ENCODE measurements at places on chromosomes 1 and 21. TPM values are rescaled to one million over a fixed set of nuclear protein-coding genes. Genes with fewer than 3 reads are reported as not detected.

SYT2 gene
- total RNA-seq = not detected

CLDN17 gene
- total RNA-seq = not detected

VWA5B1 gene
- not detected for total RNA-seq

NASP gene
- total RNA-seq = 230 TPM

- DNase-seq = no peak
- H3K4me3 ChIP-seq = no peak overlapping the region
- H3K27ac ChIP-seq = no peak overlapping the region
These were observed 7.4 kb downstream of the PEX10 start for GRCh38 chr1:2404890-2405511.

DNA sequence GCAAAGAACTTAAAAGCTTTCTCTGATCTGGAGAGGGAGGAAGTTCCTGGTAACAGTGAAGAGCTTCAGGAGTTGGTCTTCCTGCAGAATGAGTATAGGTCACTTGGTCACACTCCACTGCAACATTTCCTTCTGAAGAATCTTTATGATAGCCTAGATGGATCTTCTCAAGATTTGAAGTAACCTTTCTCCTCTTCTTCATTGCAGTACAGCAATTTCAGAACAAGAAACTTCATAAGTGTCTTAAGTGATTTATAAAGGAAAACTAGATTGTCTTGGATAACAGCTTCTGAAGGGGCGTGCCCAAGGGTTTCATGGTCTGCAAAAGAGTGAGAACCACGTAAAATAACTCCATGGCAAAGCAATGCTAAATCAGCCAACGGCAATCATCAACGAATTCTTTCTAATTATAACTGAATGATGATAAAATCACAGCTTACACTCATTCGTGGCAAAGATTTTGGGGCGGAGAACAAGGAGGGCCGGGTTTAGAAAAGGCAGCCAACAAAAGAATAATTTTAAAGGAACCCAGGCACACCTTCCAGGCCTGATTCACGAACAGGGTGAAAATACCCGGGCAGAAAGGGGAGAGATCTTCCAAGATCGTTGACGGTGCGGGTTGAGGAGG is 53.9 kb upstream of the ASPM start:
- peak overlapping the region; percentile 92 for H3K27ac ChIP-seq
- no peak for DNase-seq
- H3K4me1 ChIP-seq = peaks cover 46% of the 10 kb centered on the region
- H3K4me3 ChIP-seq = peak overlapping the region; percentile 94
- H3K27me3 ChIP-seq = no peaks in the 10 kb centered on the region

GRCh38 chr1:69791311-69791710 is 223.6 kb downstream of the LRRC7 start:
- no peaks in the 10 kb centered on the region for H3K27me3 ChIP-seq
- DNase-seq = no peak
- H3K27ac ChIP-seq = no peak overlapping the region
- H3K36me3 ChIP-seq = no peaks in the 10 kb centered on the region
- H3K4me3 ChIP-seq = no peak overlapping the region
